ENCODE measurements at places on chromosomes 13 and 19.

DNA sequence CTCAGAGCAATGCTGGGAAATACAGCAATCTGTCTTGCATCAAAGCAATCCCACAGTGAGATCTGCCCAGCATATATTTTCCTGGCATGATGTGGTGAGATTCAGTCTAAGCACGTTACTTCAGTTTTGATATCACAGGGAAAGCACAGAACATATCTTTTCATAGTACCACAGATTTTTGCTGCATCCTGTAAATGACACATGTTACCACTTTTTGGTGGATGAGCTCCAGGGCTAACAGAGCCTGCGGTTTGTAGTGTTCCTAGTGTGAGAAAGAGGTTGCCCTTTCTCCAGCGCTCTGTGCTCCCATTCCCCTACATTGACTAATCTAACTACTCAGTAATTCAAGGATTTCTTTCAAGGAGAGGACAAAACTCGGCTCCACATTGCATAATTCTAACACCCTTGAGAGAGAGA, 409.0 kb downstream of the GPC6 start:
- DNase-seq, result no peak

DNA sequence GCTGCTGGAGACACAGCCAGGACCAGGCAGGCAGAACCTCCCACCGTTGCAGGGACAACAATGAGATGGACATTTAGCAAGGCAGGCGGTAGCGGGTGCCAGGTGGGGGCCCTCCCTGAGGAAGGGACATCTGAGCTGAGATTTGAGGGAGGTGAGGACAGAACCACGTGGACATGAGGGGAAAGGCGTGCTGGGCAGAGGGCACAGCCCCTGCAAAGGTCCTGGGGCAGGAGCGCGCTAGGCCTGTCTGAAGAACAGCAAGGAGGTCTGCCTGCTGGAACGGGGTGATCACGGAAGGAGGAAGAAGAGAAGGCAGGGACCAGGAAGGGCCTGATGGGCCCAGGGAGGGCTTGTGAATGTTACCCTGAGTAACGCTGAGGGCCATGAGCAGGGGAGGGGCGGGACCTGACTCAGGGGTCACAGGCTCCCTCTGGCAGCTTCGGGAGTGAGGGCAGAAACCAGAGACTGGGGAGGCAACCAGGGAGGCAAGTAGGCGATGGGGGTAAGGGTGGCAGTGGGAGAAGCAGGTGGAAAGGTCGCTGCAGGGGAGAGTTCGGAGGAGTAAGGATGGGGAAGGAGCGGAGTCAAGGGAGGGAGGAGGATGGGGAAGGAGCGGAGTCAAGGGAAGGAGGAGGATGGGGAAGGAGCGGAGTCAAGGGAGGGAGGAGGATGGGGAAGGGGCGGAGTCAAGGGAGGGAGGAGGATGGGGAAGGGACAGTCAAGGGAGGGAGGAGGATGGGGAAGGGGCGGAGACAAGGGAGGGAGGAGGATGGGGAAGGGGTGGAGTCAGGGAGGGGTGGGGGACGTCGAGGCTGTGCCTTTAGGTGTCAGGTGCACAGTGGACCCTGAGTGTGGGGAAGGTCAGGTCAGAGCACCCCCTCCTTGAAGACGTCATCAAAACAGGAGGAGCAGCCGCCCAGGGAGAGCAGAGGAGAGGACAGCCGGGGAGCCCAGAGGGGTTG, 15.7 kb upstream of the B3GNT3 start:
- DNase-seq, result no peak

- no peak for DNase-seq
Observed at GRCh38 chr13:72458701-72459100, 268.7 kb downstream of the MZT1 start.

GRCh38 chr19:23823952-23824389, 65.3 kb upstream of the ZNF681 start:
- DNase-seq, result no peak
